Effector memory CD8-positive, alpha-beta T cell (primary cell): ENCODE measurements at places on chromosomes 11 and 22.

- no peak for DNase-seq
Measured at GRCh38 chr11:122270535-122270934, 154.5 kb upstream of the BLID start.

GRCh38 chr11:67484847-67485311 lies 2.1 kb downstream of the AIP start:
- DNase-seq, result peak; percentile 37

- DNase-seq, result no peak
Measured at GRCh38 chr11:130638033-130638432, 189.6 kb downstream of the ADAMTS15 start.

DNA sequence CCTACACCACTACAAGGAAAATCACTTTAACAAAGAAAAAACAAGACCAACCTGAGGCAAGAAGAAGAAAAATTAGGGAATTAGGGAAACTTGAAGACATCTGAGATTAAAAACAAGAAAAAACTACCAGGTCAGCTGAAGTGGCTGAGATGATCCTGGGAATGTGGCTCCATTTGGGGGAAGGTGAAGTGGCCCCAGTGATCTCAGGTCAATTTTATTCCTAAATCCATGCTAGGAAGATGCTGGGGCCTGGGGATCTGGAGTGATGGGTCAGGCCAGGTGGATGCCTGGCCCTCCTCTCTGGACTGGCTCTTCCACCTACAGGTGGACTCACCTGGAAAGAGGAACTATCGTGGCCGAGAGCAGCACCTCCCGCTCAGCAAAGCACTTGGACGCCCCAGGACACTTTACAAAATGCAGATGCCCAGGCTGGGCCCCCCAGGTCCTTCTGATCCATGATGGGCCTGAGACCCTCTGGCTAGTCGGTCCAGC lies 6.7 kb downstream of the TOP3B start:
- DNase-seq, result no peak

DNA sequence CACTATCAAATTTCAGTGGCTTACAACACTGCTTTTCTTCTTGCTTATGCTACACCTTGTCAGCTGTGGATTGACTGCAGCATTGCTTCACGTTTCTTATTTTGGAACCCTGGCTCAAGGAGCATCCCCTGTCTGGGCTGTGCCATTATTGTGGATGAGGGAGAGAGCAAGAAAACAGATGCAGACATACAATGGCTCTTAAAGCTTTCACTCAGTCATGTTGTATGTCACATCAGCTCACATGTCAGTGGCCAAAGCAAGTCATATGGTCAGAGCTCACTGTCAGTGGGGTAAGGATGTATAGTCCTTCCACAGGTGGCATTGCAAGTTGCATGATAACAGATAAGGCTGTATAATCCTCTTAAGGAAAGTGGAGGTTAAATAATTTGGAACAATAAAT lies 10.0 kb downstream of the ARHGEF12 start:
- no peak for DNase-seq

DNA sequence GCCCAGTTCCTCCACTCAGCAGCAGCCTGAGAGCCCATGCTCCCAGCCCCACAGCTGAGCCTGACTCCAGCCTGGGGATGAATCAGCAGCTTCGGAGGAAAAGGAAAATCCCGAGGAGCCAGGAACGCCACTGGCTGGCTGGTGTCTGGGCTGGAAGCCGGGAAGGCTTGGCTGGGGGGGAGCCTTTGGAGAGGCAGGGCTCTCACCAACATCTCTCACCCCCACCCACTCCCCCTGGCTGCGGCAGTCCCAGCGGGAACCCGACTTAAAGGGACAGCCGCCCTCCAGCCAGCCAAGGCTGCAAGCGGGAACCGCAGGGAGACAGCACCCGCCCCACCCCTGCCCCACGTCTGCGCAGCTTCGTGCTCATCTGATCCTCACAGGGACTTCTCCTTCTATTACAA lies 28.4 kb downstream of the KIAA0930 start:
- no peak for DNase-seq

- no peak for DNase-seq
Measured at GRCh38 chr22:25077964-25078363, 121.7 kb upstream of the CRYBB3 start.

DNA sequence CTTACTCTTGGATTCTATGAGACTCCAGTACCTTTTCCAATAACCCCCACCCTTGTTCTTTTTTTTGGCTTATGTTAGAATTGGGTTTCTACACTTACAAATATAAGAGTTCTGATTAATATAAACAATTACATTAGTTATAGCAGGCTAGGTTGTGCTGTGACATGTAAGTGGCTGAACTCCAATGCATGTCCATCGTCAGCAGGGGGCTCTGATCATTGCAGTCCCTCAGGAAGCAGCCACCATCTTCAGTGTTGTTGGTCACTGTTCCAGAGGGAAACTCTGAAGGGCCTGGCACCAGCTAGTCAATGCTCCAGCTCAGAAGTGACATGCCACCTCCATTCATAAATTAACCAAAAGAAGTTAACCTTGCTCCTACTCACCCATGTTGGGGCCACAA lies 5.6 kb downstream of the LIPT2 start:
- DNase-seq, result no peak
